ENCODE measurements at places on chromosomes 1 and 21.

DNA sequence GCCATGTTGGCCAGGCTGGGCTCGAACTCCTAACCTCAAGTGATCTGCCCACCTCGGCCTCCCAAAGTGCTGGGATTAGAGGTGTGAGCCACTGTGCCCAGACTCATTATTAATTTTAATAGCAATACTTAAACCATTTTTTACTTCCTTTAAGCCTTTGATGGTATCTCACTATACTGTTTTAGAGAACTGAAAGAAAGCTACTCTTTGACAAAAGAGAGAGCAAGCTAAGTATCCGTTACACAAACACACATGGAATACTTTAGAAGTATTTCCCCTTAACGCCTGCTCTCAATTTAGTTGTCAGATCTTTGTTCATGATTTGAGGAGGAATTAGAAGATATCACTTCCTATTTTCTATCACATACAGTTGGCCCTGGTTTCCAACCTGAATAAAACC lies 189.4 kb downstream of the COP1 start:
- DNase-seq: no peak

DNA sequence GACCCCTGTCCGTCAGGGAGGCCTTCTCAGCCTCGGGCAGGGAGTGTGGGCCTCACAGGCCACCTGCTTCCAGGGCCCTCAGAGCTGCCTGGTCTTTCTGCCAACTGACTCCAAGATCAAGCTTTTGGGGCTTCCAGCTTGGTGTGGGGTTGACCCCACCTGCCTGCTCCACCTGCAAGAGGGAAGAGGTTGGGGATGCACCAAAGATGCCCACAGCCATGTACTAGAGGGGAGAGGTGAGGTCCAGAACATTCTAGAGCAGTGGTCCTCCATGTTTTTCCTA lies 266.7 kb upstream of the VAMP3 start:
- no peak for DNase-seq

DNA sequence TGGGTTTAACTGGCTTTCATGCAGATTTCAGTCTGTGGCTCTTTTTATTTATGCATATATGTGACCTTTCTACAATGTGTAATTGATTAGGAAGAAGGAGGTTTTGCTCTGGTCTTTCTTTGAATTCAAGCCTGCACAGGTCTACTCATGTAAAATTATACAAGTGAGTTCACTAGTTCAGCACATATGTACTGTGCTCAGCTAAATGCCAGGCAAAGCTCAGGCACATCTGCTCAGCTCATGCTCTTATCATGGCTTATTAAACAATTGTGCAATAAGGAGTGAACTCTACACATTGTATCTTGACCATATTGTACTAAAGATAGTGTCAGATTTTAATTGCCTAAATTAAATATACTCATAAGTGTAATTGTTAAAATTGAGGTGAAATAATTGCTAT lies 378.4 kb downstream of the ADGRL2 start:
- no peak for DNase-seq

DNA sequence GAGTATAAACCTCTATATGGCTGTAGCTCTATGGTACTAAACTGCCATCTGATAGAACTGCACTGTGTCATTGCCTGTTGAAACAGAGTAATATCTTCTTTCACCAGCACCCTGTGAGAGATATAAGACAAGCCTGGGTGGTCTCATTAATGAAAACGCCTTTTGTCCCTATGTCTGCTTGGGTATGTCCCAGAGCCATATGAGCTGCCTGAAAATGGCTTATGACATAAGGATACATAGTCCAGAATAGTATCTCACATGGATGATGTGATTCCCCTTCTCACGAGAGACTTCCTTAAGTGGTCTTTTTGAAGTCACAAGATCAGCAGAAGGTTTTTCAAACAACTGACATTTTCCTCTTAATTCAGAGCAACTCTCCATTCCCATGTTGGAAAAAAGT lies 7.3 kb upstream of the TMCC2 start:
- DNase-seq: no peak

DNA sequence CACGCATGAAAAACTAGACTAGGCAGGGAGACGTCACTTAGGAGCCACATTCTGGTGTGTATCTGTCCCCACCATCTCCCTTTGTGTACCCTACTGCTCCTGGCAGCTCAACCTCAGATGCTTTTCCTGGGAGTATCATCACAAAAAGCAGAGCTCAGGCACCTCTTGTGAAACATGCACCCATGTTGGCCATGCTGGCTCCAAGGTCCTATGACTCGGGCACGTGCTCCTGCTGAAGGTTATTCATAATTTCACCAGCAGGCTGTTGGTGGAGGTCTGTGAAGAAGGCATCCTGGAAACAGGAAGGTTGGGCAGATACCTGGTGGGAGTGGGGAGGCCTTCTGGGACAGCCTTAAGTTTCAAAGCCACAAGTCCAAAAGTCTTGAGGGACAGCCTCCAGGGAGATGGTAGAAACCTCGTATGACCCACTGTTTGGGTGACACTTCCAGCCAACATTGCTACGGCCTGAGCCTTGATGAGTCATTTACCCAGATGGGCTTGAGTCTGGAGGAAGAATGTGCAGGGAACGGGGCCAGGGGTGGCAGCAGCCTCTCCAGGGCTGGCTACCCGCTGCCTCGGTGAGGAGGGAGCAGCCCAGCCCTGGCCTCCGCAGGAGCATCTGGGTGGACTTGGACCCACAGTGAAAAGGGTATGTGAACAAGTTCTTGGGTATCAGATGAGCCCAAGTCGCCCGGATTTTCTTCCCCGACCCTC lies 75.8 kb downstream of the PGBD5 start:
- DNase-seq: no peak

DNA sequence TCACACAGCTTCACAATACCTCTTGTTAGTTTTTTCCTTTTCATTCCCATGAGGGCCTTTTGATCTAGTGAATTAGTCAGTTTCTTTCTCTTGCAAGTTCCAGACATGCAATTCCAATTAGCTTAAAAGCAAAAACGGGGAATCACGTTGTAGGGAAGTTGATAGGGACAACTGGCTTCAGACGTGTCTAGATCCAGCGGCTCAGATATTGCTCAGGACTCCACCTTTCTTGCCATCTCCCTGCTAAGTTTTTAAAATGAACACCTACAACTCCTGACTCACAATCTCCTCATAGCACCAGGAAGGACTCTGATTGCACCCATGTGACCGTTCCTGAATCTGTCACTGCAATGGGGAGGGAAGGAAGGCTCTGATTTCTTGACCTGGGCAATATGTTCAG lies 63.8 kb upstream of the ARHGAP29 start:
- no peak for DNase-seq

Data from stimulated activated CD4-positive, alpha-beta T cell treated with anti-CD3 and anti-CD28 coated beads, Interleukin-15, amount 100 ng/mL, for 48 hours (primary cell).